GM20000 (cell line): ENCODE measurements at places on chromosomes 16 and 17.

DNA sequence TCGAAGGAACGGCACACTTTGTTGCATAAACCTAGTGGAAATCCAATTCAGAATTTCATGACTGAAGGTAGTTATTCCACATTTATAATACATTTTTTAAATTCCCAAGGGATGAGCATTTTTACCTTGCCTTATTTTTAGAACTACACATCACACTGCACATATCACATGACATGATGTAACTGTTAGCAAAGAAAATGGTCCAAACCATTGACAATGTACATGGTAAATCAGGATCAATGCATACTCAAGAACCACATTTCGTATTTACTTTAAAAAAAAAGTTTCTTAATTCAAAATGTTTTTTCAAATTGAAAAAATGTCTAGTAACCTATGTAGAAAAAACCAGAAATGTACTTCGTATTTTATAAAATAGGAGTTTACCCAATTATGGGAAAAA is 2.5 kb downstream of the KANSL1 start:
- DNase-seq, result no peak

DNA sequence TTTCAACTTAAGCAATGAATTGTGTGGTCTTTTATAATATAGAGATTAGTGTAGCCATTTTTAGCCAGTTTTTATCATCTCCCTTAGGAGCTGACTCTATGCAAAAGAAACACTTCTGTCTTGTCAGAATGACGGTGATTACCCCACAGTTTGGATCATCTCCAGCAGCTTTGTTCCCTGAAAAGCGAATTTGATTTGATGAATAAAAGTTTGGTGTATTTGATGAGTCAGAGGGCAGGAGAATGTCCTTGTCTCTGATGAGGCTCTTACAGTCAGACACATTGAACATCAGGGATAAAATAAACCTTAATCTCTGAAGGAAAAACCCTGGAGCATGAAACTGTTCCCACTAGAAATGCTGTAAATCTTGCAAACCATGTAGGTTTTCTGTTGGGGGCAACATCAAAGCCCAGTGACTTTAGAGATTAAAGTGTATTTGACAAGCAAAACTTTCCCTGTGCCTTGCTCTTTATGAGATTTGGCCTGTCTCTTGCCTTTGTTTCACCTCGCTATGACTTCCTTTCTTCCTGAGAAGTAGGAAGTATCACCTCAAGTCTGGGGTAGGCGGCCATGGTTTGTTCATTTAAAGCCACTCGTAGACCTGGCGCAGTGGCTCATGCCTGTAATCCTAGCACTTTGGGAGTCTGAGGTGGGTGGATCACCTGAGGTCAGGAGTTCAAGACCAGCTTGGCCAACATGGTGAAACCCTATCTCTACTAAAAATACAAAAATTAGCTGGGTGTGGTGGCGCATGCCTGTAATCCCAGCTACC is 209.3 kb downstream of the FTO start:
- no peak for DNase-seq

DNA sequence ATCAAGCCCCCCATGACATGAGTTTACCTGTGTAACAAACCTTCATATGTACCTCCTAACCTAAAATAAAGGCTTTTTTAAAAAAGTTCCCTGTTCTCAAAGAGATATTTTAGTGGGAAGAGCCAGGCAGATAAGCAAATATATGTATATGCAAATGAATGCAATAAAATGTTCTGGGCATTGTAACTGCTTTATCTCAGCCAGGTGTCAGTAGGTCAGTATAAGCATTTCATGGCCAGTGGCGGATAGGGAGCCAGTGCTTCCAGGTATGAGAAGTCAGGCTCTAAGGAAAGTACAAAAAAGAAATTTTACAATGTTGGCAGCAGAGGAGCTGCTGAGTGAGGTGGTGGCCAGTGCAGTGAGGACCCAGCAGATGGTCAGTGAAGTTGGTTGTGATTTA is 53.9 kb downstream of the TNRC6C start:
- DNase-seq, result no peak

- peak; percentile 64 for DNase-seq
Observed at GRCh38 chr17:9768381-9768934, 22.9 kb downstream of the DHRS7C start.

DNA sequence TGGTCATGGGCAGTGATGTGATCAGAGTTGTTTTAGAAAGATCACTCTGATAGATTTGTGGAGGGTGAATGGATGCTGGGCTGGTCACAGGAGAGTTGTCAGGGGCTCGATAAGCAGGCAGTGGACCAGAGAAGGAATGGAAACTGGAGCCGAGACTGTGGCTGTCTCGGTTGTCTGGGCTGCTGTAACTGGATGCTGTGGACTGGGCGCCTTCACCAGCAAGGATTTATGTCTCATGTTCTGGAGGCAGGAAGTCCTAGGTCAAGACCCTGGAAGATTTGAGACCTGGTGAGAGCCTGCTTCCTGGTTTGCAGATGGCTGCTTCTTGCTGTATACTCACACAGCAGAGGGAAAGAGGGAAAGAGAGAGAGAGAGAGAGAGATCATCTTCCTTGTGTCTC is 203.6 kb downstream of the HS3ST4 start:
- DNase-seq, result no peak

- DNase-seq, result no peak
Observed at GRCh38 chr16:26673011-26673410, 393.7 kb upstream of the C16orf82 start.

GRCh38 chr17:81824595-81824994 is 8.5 kb downstream of the MCRIP1 start:
- DNase-seq, result no peak

DNA sequence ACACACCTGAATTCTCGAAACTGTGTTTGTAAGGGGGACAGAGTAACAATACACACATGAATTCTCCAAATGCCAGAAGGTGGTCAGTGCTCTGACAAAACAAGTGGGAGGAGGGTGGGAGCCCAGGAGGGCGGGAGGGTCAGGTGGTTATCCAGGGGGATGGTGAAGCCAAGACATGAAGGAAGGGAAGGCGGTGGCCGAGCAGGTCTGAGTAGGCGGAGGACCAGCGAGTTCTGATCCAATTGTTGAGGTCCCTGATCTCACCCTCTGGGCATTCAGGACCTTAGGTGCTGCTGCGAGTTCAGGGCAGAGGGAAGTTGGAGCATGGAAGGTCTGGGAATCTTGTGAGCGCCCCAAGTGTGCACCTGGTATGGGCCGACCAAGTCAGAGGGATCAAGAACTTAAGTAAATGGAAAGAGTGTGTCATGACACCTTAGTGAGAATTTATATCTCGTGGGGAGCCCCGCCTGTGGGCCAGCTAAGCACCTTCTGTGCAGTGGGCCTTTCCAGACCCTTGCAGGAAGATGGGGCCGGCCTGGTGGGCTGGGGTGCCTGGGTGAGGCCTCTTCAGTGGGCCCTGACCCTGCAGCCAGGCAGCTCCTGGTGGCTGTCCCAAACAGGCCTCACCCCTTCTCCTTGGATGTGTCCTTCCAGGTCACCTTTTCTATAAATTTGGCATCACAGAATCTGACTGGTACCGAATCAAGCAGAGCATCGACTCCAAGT is 86.1 kb downstream of the NPIPB11 start:
- no peak for DNase-seq

- no peak for DNase-seq
Observed at GRCh38 chr17:14098246-14098645, 28.9 kb downstream of the COX10 start.

- DNase-seq, result no peak
Observed at GRCh38 chr17:6924208-6924607, 71.6 kb upstream of the ALOX12 start.

GRCh38 chr17:44960691-44961090 is 7.4 kb downstream of the C1QL1 start:
- no peak for DNase-seq

DNA sequence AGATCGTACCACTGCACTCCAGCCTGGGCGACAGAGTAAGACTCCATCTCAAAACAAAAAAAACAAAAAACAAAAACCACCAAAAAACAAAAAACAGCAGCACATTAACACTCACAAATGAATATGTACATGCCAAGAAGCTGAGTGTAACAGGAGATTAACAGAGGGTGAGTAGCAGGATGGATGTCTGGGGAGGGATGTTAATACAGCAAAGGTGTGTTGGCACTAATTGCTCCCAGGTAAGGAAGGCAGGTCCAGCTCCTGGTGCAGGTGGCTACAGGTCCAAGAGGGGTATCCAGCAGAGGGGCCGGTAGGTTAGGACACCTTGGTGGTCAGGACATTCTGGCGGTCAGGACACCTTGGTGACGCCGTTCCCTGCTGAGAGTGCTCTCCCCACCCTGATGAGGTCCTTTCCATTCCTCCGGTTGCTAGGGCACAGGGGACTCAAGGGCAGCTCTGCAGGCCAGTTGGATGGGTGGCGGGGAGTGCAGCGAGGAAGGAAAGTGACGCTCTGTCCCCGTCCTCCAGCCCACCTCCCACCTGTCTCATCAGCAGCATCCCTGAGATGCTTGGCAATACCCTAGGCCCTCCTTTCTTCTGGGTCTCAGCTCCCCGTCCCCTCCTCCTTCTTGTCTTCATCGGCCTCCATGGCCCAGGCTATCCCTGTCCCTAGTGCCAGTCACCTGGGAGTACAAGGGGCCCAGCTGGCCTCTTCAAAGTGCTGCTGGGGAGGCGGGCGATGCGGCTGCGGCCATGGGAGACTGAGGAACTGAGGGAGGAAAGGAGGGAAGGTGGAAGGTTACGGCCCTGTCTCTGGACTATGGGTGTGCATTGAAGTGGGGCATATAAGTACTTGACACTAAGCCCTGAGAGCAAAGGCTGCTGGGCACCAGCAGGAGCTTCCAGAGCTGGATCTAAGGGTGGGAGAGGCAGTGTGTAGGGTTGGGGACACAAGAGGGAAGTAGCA is 10.7 kb upstream of the GFAP start:
- DNase-seq, result no peak

- no peak for DNase-seq
Observed at GRCh38 chr16:8107296-8107695, 483.0 kb downstream of the TMEM114 start.

DNA sequence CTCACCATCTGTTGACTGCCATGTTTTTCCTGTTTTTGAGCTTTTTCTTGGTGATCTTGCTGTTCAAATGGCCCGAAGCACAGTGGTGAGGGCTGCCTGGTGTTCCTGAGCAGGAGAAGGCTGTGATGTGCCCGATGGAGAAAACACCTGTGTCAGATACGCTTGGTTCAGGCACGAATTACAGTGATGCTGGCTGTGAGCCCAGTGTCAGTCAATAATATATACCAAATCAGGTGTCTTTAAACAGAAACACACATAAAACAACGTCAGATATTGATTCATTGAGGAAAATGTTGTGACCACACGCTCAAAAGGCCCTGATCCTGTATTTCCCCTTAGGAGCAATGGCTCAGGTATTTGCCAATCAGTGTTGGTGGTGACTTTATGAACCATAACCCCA is 111.7 kb downstream of the SDR42E1 start:
- no peak for DNase-seq

- no peak for DNase-seq
Observed at GRCh38 chr17:78329263-78330059, 30.4 kb downstream of the SOCS3 start.

GRCh38 chr16:20647736-20648135 is 49.7 kb downstream of the ACSM1 start:
- DNase-seq, result no peak

- DNase-seq, result no peak
Observed at GRCh38 chr17:21817791-21818364, 125.6 kb downstream of the KCNJ18 start.

GRCh38 chr16:15701367-15701766 is 51.3 kb downstream of the NDE1 start:
- no peak for DNase-seq

DNA sequence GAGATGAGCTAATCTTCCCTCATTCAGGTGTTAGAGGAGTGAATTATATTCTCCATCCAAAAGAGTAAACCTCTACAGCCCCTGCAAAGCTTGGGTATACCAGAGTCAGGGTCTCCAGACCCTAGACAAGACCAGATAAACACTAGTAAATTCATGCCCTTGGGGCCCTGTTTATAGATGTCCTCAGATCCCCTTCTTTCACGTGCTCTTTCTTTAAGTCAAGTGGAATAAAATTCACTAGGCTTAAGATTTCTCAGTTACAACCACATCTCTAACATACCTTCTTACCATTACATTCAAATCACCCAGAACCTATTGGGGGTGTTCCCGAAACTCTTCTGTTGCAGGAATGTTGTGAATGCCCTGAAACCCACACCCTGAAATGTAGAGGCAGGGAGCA is 2.2 kb upstream of the C17orf58 start:
- DNase-seq, result no peak

- DNase-seq, result no peak
Observed at GRCh38 chr17:68293490-68294195, 2.3 kb downstream of the ARSG start.

- no peak for DNase-seq
Observed at GRCh38 chr17:57294629-57295501, 38.5 kb downstream of the MSI2 start.

- DNase-seq, result no peak
Observed at GRCh38 chr16:85370543-85370880, 242.6 kb upstream of the GSE1 start.

DNA sequence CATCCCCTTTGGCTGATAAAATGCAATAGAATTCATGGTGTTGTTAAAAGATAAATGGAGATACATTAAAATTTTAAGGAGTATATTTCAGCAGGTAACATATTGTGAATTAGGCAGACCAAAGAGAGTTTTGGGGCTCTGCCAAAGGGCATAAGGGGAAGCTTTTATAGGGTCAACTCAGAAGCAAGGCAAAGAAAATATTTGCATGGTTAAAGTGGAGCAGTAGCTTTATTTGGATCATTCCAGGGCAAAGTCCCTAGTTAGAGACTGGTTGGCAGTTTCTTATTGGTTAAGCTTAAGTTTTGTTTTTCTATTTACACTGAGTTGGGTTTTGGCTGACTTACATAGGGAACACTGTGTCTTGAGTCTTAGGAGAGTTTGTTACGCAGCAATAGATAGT is 75.1 kb upstream of the CA10 start:
- DNase-seq, result no peak

- no peak for DNase-seq
Observed at GRCh38 chr16:79109771-79110170, 490.8 kb downstream of the MAF start.

GRCh38 chr16:72247821-72248253 is 75.9 kb upstream of the PMFBP1 start:
- no peak for DNase-seq

DNA sequence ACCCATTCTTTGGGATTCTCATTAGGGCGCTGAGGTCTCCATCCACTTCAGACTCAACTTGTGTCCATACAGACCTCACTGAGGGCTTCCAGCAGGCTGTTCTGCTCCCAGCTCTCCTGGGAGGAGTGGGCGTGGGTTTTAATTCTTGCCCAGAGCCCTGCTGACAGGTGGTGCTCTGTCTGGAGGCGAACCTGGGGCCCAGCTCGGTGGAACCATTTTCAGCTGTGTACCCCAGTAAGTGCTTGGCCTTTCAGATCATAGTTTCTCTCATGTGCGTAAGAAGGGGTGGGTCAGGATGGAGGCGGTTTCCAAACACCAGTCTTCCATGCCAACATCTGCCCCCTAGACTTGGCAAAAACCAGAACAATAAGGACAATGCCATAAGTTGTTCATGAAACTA is 21.4 kb upstream of the NKD1 start:
- no peak for DNase-seq

GRCh38 chr17:16989230-16989952 is 17.5 kb upstream of the TNFRSF13B start:
- peak; percentile 54 for DNase-seq

- DNase-seq, result no peak
Observed at GRCh38 chr16:73304008-73304774, 256.3 kb upstream of the ZFHX3 start.
